ENCODE measurements at places on chromosomes 1 and 21.

GRCh38 chr1:79808816-79809475, 802.4 kb upstream of the ADGRL4 start:
- no peak for DNase-seq

- no peak for DNase-seq
These were observed 88.2 kb downstream of the TIAM1 start for GRCh38 chr21:31255896-31256295.

- DNase-seq: no peak
These were observed 106.8 kb downstream of the TOMM20 start for GRCh38 chr1:235021815-235022214.

DNA sequence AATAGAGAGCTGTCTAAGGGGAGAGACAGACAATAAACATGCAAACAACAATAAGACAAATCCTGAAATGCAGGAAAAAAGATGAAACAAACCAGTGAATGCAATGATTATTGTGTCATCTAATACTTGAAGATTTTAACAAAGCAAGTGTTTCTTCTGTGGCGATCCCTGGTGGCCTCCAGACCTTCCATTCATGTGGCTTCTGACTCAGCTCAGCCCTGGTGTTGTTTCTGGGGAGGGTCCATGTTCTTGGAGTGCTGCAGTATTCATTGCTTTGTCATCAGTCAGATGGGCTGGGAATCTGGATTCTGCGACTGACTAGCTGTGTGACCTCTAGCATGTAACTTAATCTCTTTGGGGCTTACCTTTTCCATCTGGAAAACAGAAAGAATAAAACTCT, 1.5 kb upstream of the C2CD4D start:
- DNase-seq: no peak

- no peak for DNase-seq
These were observed 10.0 kb downstream of the RAB4A start for GRCh38 chr1:229280921-229281320.

GRCh38 chr1:19086176-19086875, 123.7 kb downstream of the UBR4 start:
- DNase-seq: no peak

DNA sequence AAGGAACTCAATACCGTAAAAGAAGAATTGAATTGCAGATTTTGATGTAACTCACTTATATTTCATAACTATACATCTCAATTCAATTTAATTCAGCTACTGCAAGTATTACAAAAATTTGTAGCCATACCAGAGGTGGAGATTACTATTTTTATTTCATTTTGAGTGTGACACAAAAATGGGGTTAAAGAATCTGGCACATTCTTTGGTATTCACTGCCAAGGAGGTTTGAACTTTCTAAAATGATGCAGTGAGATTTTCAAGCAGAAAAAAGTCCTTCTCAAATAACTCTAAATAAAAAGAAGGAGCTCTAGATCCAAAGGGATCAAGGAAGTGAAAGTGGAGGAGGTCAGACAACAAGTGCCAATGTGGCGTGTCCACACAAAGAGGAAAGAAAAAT, 569.0 kb downstream of the DPYD start:
- DNase-seq: no peak
